Activated T-cell treated with anti-CD3 and anti-CD28 coated beads, Interleukin-2, amount 50 U/mL, for 48 hours (primary cell): ENCODE measurements at places on chromosomes 7 and 10.

- DNase-seq = no peak
Observed at GRCh38 chr10:31017534-31018355, 13.9 kb downstream of the ZNF438 start.

DNA sequence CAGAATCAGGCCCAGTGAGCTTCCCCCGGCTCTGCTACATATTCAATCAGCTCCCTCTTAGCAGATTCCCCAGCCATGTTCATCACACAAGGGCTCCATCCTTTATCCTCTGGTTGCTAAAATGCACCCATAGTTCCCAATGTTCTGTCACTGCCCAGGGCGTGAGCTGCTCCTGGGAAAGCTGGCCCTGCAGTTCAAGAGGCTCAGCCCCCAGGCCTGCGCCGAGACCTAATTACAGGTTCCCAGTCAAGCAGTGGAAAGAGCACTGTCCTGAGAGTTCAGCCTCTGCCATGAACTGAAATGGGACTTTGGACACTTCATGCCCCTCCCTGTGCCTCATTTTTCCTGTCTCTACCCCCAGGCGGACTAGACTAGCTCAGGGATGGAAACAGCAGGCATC is 75.6 kb downstream of the GPR26 start:
- no peak for DNase-seq

DNA sequence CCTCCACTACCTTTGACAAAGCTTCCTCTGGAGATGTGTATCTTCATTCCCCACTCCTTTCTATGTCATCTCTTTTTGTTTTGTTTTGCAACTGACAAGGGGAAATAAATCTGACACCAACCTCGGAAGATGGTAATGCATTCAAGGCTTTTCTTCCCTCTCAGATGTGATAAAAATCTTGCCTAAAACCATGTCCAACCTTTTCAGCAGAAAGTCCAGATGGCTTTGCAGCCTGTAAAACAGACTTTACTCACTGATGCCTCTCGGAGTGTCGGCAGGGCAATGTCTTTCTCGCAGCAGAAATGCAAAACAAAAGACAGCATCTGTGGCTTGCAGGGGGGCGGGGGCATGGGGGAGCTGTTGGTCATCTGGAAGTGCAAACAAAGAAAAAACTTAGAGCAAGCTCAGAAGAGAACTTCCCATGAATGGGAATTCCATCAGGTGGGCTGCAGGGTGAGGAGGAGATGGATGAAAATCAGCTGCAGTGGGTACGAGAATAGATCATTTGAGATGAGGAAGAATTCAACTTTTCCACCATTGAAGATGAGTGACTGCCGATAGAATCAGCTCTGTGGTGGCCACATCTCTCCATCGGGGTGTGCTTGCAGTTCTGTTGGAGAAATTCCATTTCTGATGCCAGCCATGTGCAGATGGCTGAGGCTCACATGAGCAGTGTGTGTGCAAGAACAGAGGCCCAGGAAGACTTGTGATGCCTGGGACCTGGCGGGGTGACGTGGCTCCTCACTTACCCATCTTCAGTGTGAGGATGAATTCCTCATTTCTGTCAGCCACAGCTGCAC is 237.7 kb downstream of the WDR37 start:
- no peak for DNase-seq

DNA sequence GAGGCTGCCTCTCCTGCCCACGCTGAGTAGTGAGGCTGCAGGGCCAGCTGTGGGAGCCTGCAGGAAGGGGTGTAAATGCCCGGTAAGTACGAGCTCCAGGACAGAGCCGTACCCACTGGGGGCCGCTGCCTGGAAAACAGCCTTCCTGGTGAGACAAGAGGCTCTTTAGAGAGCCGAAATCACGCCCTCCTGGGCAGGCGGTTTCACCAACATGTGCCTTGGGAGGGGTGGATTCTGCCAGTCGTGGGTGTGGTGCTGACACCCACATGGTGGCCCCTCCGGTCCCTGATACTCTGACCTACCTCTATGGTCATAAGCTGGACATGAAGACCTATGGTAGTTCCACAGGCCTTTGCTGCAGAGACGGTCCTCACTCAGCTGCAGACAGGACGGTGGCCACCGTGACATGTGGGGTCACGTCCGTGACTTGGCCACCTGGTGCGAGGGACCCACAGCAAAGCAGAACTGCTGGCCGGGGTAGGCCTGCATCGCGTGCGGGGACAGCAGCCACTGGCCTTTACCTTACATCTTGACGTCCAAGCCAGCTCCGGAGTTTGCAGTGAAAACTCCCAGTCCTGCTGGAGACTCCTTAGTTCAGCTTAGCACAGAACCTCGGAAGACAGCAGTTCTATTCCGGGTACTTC is 46.9 kb downstream of the PITRM1 start:
- DNase-seq = no peak

GRCh38 chr10:118564652-118565051 is 30.8 kb downstream of the PRLHR start:
- no peak for DNase-seq

- DNase-seq = no peak
Observed at GRCh38 chr10:124739986-124740368, 4.2 kb downstream of the FAM53B start.

GRCh38 chr10:88477343-88478085 is 105.6 kb downstream of the RNLS start:
- no peak for DNase-seq

DNA sequence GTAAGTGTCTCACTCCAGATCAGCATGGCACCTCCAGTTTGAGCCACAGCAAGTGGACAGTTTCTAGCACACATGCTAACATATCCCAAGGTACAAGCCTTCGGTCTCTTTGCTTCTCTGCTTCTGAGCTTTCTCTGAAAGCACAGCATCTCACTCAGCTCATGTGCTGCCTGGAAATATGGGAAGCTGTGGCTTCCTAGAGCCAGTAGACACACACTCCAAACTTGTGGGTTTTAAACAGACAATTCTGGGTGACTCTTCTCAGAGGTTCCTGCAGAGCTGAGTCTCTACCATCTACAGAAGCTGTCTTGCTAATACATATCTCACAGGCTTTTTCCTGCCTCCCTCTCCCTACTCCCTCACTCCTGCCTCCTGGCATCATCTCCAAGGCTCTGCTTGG is 23.9 kb upstream of the TMEM273 start:
- no peak for DNase-seq

DNA sequence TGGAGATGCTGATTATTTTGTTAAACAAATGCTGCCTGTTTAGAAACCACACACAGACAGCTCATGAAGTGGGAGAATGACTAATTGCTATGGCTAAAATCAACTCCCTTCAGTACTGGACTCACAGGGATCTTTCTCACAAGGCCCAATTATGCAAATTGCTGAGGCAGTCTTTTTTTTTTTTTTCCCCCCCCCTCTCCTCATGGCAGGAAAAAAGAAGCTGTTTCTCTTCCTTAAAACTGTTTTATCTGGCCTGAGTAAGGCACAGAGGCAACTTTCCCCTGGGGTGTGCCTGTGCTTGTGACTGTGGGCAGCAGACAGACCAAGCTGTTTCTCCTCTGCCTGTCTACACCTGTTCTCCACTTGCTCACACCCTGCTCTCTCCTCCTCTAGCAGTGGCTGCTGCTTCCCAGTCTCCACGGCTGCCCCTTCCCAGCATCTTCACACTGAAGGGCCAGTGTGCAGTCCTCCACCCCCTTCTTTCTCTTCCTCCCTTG is 65.4 kb upstream of the STEAP1B start:
- DNase-seq = no peak

DNA sequence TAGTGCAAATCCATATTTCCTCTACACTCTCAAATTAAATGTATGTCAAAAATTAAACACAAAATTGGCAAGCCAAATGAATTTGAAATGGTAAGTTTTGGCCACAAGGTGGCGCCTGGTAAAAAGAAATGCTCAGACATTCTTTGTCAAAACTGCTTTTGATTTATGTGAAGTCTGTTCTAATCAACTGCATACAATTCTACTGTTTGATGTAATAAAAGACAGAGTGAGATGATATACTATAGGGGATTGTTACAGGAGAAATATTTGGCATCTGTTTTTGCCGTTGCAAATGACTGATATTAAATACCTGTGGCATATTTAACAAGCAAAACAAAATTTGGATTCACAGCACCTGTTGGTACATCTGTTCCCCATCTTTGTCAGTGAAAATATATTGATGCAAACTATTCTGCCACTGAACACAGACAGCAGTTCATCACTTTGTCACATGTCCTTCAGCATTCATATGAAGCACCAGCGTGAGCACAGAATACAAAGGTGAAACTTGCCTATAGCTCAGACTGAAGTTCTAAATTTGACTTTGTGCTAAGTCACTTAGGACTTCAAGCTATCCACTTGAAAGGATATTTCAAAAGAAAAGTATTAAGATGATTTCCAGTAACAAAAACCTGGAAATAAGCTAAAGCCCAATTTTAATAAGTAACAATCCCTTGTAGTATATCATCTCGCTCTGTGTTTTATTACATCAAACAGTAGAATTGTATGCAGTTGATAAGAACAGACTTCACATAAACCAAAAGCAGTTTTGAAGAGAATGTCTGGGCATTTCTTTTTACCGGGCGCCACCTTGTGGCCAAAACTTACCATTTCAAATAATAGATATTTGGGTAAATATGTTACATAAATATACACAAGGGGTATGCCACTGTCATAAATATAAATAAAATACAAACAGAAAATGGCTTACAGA is 10.2 kb upstream of the CH25H start:
- DNase-seq = peak; percentile 67

- no peak for DNase-seq
Observed at GRCh38 chr7:158402471-158402870, 185.2 kb downstream of the PTPRN2 start.
